Fibroblast of lung (primary cell): ENCODE measurements at places on chromosomes 7 and 10. TPM values are rescaled to one million over a fixed set of nuclear protein-coding genes. Genes with fewer than 3 reads are reported as not detected.

Gene GRID2IP
- not detected in 2 replicates for total RNA-seq

Gene TAC1
- under 0.01 and 0.33 TPM in 2 replicates for total RNA-seq

Gene PKD1L1
- total RNA-seq: under 0.01 TPM in 2 replicates

Gene SLC26A3
- not detected in 2 replicates for total RNA-seq

Gene SFRP5
- not detected in 2 replicates for total RNA-seq

Gene DDIT4
- 662 and 712 TPM in 2 replicates for total RNA-seq

Gene CLIP2
- total RNA-seq: 58.3 and 77.8 TPM in 2 replicates

Gene WNT8B
- total RNA-seq: not detected in 2 replicates

Gene NPFFR1
- total RNA-seq: under 0.01 TPM in 1 of 2 replicates, not detected in the other

Gene DHTKD1
- total RNA-seq: 20.0 and 23.1 TPM in 2 replicates

Gene MEOX2
- 0.50 and 1.5 TPM in 2 replicates for total RNA-seq

Gene MNX1
- total RNA-seq: not detected in 2 replicates

Gene CRYGN
- total RNA-seq: 0.26 and 0.50 TPM in 2 replicates

Gene CALML3
- total RNA-seq: not detected in 2 replicates

Gene ANK3
- total RNA-seq: 0.50 and 1.3 TPM in 2 replicates

Gene AKR1C4
- total RNA-seq: not detected in 2 replicates

Gene PIP
- total RNA-seq: not detected in 2 replicates

Gene FAM131B
- 3.8 and 4.4 TPM in 2 replicates for total RNA-seq

Gene SPDYE18
- 0.50 and 0.51 TPM in 2 replicates for total RNA-seq
